ENCODE measurements at places on chromosomes 6 and 20. TPM values are rescaled to one million over a fixed set of nuclear protein-coding genes. Genes with fewer than 3 reads are reported as not detected.

VGLL2 gene
- not detected for total RNA-seq

SLC9A8 gene
- 8.0 TPM for total RNA-seq

THEMIS gene
- total RNA-seq: not detected

COL21A1 gene
- total RNA-seq: 0.72 TPM

GRM4 gene
- total RNA-seq: 0.05 TPM

GRIK2 gene
- 0.28 TPM for total RNA-seq

GJA10 gene
- total RNA-seq: not detected

TSBP1 gene
- total RNA-seq: not detected

ZNF391 gene
- 0.36 TPM for total RNA-seq

SLC26A8 gene
- total RNA-seq: not detected

LRRN4 gene
- not detected for total RNA-seq

HRH3 gene
- total RNA-seq: not detected

TFEB gene
- total RNA-seq: 4.9 TPM

TMC2 gene
- total RNA-seq: not detected

SCRT2 gene
- total RNA-seq: not detected

PERP gene
- 49.6 TPM for total RNA-seq

All from A549 treated with RU486 at 1 μM for 4 hours (cell line).